ENCODE measurements at places on chromosomes 6 and 20. TPM values are rescaled to one million over a fixed set of nuclear protein-coding genes. Genes with fewer than 3 reads are reported as not detected.

DNA sequence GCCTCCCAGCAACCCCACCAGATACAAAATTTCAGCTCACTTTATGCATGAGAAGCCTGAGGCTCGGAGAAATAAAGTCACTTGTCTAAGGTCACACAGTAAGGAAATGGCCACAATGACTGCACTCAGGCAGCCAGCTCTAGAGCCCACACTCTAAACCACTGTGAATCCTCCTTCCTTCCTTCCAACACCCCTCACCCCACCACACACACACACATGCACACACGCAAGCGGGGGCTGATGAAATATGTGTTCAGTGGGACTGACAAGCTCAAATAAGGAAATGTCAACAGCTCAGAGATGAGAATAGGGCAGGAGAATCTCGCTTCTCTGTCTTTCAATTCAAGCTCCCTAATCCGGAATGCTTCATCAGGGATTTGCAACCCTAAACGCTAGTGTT lies 6.0 kb upstream of the BPIFA1 start:
- no peak overlapping the region for H3K27ac ChIP-seq
- H3K27me3 ChIP-seq, result peaks cover 6% of the 10 kb centered on the region
- H3K4me1 ChIP-seq, result peaks cover 3% of the 10 kb centered on the region
- no peak overlapping the region for H3K4me3 ChIP-seq

- H3K27ac ChIP-seq, result no peak overlapping the region
- H3K4me3 ChIP-seq, result no peak overlapping the region
- peaks cover 16% of the 10 kb centered on the region for H3K4me1 ChIP-seq
- DNase-seq, result no peak
Observed at GRCh38 chr20:24604966-24605665, 135.7 kb downstream of the SYNDIG1 start.

GRCh38 chr6:12150812-12151432 lies 138.8 kb downstream of the HIVEP1 start:
- peaks cover 7% of the 10 kb centered on the region for H3K4me1 ChIP-seq
- no peak overlapping the region for H3K4me3 ChIP-seq
- no peaks in the 10 kb centered on the region for H3K36me3 ChIP-seq
- H3K27ac ChIP-seq, result no peak overlapping the region

DNA sequence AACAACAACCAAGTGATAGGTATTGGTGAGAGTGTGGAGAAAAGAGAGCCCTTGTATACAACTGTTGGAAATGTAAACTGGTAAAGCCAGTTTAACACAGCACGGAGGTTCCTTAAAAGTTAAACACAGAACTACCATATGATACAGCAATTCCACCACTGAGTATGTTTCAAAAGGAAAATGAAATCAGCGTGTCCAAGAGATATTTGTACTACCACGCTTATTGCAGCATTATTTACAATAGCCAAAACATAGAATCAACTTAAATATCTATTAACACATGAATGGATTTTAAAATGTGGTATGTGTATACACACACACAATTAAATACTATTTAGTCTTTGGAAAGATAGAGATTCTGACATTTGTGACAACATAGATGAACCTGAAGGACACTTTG lies 1.1 kb downstream of the PTCHD4 start:
- H3K4me3 ChIP-seq, result peak overlapping the region; percentile 83
- no peaks in the 10 kb centered on the region for H3K27me3 ChIP-seq
- peak overlapping the region; percentile 91 for H3K27ac ChIP-seq

GRCh38 chr6:74755778-74756177 lies 450.1 kb downstream of the COL12A1 start:
- no peak for DNase-seq
- no peak overlapping the region for H3K27ac ChIP-seq
- H3K4me1 ChIP-seq, result no peaks in the 10 kb centered on the region
- no peaks in the 10 kb centered on the region for H3K36me3 ChIP-seq
- H3K27me3 ChIP-seq, result no peaks in the 10 kb centered on the region
- no peak overlapping the region for H3K4me3 ChIP-seq

DNA sequence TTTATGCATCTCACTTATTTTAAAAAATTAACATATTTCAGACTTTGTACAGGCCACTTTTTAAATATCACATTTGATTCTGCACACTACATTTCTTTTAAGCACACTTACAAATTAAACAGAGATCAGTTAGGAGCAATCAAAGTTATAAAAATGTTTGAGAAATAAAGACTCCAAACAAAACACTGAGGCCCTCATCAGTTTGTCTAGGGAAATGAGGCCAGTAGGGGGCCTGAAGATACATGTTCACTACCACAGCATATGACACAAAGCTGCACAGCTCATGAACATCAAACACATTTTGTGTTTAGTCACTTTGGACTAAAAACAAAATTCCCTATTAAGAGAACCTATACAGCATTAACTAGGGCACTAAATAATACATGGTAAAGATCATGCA lies 180.5 kb downstream of the PDE7B start:
- no peaks in the 10 kb centered on the region for H3K36me3 ChIP-seq
- no peak overlapping the region for H3K4me3 ChIP-seq
- H3K27ac ChIP-seq, result no peak overlapping the region
- DNase-seq, result no peak
- H3K4me1 ChIP-seq, result peaks cover 2% of the 10 kb centered on the region

GRCh38 chr6:53892707-53893106 lies 97.9 kb downstream of the LRRC1 start:
- no peak overlapping the region for H3K27ac ChIP-seq
- no peak for DNase-seq
- no peaks in the 10 kb centered on the region for H3K36me3 ChIP-seq
- no peak overlapping the region for H3K4me3 ChIP-seq
- no peaks in the 10 kb centered on the region for H3K27me3 ChIP-seq

GRCh38 chr6:150159757-150160156 lies 16.9 kb downstream of the PPP1R14C start:
- no peaks in the 10 kb centered on the region for H3K4me1 ChIP-seq
- no peak overlapping the region for H3K27ac ChIP-seq
- no peak for DNase-seq
- H3K36me3 ChIP-seq, result no peaks in the 10 kb centered on the region
- H3K4me3 ChIP-seq, result no peak overlapping the region

- no peaks in the 10 kb centered on the region for H3K36me3 ChIP-seq
- H3K27ac ChIP-seq, result no peak overlapping the region
- no peak overlapping the region for H3K4me3 ChIP-seq
- no peak for DNase-seq
- no peaks in the 10 kb centered on the region for H3K27me3 ChIP-seq
Observed at GRCh38 chr6:2213086-2213485, 32.3 kb downstream of the GMDS start.

MOG gene
- 1.2 TPM for total RNA-seq

CALHM4 gene
- total RNA-seq, result not detected

RIMS4 gene
- 24.8 TPM for total RNA-seq
